Calu3 (cell line): ENCODE measurements at places on chromosomes 6 and 20.

GRCh38 chr20:3328501-3328900, 79.0 kb downstream of the DNAAF9 start:
- no peaks in the 10 kb centered on the region for H3K27me3 ChIP-seq
- H3K36me3 ChIP-seq, result no peaks in the 10 kb centered on the region
- no peak for DNase-seq
- H3K27ac ChIP-seq, result no peak overlapping the region
- no peak overlapping the region for H3K4me3 ChIP-seq

DNA sequence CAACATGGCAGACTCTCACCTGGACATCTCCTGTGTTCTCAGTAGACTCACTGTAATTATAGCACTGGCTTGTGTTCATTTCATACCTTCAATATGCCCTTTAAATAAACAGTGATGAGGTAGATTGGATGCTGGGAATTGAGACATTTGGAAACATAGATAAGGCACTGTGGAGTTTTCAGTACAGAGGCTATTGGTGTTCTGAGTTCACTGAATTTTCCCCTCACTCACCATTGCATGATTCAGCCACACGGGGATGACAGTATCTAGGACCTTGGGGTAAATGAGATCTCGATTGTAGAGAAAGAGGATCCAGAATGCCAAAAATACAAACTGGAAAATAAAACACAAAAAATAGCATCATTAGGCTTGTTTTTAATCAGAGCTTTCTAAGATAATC, 12.6 kb downstream of the ADTRP start:
- no peaks in the 10 kb centered on the region for H3K27me3 ChIP-seq
- H3K4me1 ChIP-seq, result peaks cover 90% of the 10 kb centered on the region
- peaks cover 14% of the 10 kb centered on the region for H3K36me3 ChIP-seq
- no peak overlapping the region for H3K4me3 ChIP-seq

- no peak overlapping the region for H3K4me3 ChIP-seq
- no peaks in the 10 kb centered on the region for H3K27me3 ChIP-seq
- no peak overlapping the region for H3K27ac ChIP-seq
- H3K36me3 ChIP-seq, result no peaks in the 10 kb centered on the region
Measured at GRCh38 chr20:52130406-52130805, 61.2 kb downstream of the ZFP64 start.

DNA sequence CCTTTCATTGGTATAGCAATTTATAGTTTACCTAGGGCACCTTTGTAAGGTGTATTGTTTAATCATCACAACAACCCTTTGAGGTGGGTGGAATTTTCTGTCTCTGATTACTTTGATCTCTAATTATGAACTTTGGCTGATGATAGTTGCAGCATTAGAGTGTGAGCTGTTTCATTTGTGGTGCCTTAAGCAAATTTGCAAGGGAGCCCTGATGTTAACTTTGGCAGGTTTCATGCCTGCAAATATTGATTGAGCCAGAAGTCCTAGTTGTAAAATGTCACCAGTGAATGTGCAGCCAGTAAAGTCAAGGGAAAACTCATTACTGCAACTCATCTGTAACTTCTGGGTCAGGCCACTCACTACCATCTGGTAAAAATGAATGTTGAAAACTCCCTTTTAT, 29.8 kb downstream of the CTNNBL1 start:
- no peaks in the 10 kb centered on the region for H3K27me3 ChIP-seq
- DNase-seq, result no peak
- no peak overlapping the region for H3K4me3 ChIP-seq
- no peak overlapping the region for H3K27ac ChIP-seq

GRCh38 chr20:20212675-20213096, 155.2 kb upstream of the INSM1 start:
- no peaks in the 10 kb centered on the region for H3K36me3 ChIP-seq
- peaks cover 13% of the 10 kb centered on the region for H3K27me3 ChIP-seq
- H3K27ac ChIP-seq, result no peak overlapping the region
- no peak for DNase-seq
